ENCODE measurements at places on chromosomes 11 and 22.

GRCh38 chr11:70016666-70017367 lies 61.3 kb upstream of the ANO1 start:
- DNase-seq, result no peak

DNA sequence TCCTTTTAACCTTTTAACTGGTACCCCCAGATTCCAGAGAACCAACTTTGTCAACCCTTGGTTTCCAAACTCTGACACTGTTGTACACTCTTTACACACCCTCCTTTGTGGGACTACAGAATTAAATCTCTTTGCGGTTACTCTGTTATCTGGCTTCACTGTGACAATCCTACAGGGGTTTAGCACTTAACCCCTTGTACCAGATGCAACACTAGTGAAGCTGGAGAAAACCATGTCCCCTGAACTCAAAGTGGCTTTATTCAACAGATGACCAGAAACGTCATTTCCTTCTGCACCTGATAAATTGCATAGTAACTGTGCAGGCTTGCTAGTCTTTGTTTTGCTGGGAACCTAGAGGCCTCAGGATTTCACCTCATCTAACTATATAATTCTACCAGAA lies 5.6 kb upstream of the GAB2 start:
- no peak for DNase-seq

- no peak for DNase-seq
Observed at GRCh38 chr11:19818619-19819018, 106.0 kb downstream of the NAV2 start.

- no peak for DNase-seq
Observed at GRCh38 chr11:94132152-94132558, 3.5 kb downstream of the PANX1 start.

DNA sequence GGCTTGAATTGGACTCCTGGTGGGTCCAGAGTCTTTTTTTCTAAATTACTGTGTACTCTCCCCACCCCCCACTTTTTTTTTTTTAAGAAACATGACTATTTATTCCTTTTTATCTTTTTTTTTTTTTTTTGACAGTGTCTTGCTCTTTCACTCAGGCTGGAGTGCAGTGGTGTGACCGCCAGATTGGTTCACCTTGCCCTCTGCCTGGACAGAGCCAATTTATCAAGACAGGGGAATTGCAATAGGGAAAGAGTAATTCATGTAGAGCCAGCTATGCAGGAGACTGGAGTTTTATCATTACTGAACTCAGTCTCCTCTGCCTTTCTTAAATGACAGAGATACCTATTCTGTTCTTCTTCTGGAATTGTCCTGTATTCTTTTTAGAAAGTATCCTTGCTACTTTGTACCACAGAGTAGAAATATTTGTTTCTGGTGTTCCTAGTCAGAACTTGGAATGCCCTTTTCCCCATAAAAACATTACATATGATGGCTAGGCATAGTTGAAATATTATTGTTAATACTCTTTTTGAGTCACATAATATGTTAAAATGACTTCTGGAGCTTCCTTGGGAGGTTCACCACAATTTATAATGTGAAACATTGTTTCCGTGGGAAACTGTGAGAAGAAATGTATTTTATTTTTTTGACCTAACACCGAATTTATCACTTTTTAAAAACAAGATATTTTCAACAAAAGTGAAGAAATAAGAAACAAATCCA lies 95.6 kb downstream of the UVRAG start:
- no peak for DNase-seq

GRCh38 chr11:132898021-132898420 lies 634.3 kb downstream of the OPCML start:
- no peak for DNase-seq

DNA sequence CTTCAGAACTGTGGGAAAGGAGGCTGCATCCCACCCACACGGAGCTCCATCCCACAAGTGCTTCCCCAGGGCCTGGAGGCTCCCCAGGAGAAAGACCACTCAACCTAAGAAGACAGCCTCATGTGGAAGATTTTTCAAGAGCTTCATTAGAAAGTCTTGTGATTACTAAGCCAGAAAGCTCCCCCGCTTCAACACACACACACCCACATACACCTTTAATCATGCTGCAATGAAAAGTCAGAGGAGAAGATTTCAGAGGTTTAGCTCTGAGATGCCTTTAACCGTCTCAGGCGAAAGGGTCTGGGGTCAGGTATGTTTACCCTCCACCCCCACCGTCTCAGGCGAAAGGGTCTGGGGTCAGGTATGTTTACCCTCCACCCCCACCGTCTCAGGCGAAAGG lies 634.5 kb upstream of the B3GAT1 start:
- no peak for DNase-seq

- DNase-seq, result no peak
Observed at GRCh38 chr22:45763236-45763624, 91.6 kb downstream of the ATXN10 start.

DNA sequence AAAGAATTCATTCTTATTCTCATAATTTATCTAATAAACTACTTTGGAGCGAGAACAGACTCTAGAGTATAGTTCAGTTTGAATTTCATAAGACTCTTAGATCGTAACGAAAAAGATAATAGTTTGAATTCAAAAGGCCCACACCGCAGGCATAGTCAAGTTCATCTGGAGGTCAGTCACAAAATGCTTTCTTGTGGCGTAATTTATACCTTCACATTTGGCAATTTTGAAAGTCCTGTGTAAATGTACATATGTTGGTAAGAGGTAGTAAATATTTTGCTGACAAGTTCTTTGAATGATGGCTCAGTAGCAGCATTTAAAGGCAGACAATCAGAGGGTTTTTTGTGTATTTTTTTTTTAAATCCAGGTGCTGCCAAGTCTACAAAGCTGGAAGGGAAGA lies 88.1 kb downstream of the TEAD1 start:
- no peak for DNase-seq

DNA sequence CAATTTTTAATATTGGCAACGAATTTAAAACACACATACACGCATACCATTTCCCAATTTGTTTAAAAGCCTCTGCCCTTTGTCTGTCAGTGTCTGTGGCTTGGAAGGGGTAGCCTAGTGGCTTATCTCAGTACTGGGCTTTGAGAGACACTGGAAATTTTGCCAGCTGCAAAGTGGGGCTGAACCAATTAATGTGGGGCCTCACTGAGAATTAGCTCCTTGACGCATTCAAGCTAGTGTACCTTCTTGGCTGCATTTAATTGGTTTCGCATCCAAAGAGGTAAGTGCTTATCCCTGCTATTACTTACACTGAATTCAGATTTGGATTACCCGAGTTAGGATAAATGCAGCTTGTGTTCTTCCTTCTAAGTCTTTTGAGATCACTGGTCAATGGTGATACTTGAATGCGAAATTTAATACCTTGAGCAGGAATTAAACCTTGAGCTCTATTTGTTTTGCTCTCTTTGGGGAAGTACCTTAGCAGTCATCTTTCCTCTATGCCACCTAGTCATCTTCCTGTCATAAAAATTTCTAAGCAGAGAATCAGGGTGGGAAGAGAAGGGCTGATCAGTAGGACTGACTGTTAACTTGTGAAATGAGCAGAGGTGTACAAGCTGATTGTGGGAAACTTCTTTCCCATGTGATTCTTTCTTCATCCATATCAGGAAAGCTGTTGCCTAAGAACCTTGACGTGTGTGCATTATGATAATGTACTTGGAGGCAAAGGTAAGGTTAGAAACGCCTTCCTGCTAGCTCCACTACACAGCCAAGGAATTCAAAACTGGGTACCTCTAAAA lies 187.7 kb upstream of the E2F8 start:
- no peak for DNase-seq

GRCh38 chr11:57399221-57399620 lies 8.8 kb upstream of the PRG2 start:
- no peak for DNase-seq

- no peak for DNase-seq
Observed at GRCh38 chr22:22830193-22830592, 57.4 kb upstream of the IGLL5 start.

GRCh38 chr11:47523490-47524225 lies 29.3 kb downstream of the CELF1 start:
- DNase-seq, result no peak

DNA sequence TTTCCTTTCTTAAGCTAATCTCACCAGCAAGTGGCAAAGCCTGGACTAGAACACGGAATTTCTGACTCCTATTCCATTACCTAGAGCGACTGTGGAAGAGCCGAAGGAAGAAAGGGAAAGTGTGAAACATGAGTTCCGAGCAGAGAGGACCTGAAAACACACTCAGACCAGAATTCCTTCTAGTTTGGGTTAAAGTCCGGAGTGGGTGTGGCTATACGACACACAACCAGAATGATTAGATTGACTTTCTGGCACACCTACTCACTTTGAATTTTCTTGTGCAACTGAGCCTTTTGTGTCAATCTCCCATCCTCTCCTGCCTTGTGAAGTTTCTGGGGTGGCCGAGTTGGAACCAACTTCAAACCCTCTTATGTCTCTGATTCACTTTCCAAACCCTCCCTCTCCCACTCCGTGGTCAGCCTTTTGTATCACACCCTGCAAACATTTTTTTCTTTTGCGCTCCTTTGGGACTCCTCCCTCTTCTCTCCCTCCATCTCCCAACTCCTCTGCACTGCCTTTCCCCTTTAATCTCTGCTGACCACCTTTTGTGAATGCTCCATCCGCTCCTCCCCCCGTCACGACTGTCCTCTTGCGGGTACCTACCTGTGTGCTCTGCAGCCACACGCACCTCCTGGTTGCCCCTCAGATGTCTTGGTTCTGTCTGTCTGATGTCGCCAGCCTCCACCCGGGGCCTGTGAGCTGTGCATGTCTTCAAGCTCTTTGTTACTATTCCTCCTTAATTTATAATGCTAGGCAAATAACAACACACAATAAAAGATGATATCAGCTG lies 86.3 kb upstream of the BLID start:
- DNase-seq, result no peak

DNA sequence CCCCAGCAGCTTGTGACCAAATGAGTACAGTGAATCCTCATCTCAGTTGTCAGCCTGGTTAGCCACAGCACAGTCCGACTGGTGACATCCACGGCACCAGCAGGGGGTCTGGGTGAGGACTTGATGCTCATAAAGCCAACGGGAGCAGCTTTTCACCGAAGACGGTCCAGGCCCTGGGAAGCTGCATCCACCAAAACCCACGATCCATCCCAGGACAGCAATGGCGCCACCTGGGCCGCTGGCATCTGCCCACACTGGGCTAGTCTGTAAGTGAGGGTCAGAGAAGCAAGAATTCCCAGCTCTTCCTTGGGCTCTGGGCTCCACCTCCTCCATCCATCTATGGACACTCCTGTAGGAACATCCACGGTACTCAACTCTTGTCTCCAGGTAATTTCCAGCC lies 25.1 kb upstream of the FXYD6 start:
- DNase-seq, result no peak

- no peak for DNase-seq
Observed at GRCh38 chr11:91231226-91231625, 993.4 kb upstream of the FAT3 start.

DNA sequence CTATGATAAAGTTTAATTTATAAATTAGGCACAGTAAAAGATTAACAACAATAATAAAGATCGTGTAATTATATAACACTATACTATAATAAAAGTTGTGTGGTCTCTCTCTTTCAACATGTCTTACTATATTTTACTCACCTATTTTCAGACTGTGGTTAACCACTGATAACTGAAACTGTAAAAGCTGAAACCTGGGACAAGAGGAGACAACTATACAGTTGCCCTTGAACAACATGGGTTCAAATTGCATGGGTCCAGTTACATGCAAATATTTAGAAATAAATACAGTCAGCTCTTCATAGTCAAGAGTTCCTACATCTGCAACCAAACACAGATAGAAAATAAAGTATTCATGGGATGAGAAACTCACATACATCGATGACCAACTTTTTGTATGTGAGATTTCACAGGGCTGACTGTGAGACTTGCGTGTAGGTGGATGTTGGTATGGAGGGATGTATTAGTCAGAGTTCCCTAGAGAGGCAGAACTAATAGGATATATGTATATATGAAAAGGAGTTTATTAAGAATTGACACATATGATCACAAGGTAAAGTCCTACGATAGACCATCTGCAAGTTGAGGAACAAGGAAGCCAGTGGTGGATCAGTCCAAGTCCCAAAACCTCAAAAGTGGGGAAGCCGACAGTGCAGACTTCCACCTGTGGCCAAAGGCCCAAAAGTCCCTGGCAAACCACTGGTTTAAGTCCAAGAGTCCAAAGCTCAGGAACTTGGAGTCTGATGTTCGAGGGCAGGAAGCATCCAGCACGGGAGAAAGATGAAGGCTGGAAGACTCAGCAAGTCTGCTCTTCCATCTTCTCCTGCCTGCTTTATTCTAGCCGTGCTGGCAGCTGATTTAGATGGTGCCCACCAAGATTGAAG lies 359.5 kb downstream of the INSC start:
- DNase-seq, result no peak

GRCh38 chr11:70203751-70204465 lies 812 bp downstream of the FADD start:
- DNase-seq, result no peak

GRCh38 chr11:76579752-76580151 lies 90.8 kb downstream of the LRRC32 start:
- DNase-seq, result no peak

DNA sequence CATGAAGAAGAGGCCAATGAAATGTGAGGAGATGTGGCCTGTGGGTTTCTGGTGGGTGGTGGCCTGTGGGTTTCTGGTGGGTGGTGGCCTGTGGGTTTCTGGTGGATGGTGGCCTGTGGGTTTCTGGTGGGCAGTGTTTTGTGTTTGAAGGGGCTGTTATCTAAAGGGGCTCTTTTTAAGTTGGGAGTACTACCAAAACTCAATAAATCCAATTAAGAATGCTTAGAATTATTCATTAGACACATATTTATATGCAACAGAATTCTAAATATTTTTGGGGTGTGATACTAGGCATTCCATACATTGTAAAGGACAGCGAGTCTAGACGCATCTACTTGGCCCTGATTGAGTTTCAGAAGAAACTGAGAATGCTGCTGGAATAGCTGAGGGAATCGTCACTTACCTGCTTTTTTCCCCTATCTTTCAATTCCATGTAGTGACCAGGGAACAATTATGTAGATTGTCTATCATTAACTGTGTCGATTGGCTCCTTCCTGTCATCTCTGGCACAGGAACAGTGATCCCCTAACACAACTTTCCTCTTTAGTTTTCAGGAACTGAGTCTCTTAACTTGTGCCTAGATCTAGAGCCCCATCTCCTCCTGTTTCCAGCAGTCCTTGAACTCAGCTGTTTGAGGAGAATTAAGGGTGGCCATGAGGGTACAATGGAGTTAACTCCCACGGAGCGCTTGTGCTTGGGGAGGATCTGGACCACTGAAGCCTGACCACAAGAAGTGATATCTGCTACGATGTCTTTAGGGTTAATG lies 37.3 kb upstream of the TOP3B start:
- DNase-seq, result no peak

DNA sequence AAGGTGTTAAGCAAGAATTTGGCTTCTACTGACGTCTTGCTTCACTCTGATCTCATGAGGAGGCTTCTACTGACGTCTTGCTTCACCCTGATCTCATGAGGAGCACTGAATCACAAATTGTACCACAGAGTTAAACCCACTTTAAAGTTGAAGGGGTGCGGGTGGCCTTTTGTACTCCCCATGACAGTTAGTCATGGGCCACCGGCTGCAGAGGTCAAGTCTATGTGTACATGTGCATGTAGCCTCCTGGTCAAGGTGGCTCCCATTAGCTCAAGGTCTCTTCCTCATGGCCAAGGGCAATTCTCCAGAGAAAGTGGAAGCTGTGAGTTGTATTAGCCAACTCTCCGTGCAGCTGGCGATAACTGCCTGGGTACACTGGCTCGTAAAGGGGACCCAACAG lies 23.1 kb upstream of the FZD4 start:
- DNase-seq, result no peak

Measured in NT2/D1 (cell line).